PC-3 (cell line): ENCODE measurements at places on chromosomes 13 and 19.

DNA sequence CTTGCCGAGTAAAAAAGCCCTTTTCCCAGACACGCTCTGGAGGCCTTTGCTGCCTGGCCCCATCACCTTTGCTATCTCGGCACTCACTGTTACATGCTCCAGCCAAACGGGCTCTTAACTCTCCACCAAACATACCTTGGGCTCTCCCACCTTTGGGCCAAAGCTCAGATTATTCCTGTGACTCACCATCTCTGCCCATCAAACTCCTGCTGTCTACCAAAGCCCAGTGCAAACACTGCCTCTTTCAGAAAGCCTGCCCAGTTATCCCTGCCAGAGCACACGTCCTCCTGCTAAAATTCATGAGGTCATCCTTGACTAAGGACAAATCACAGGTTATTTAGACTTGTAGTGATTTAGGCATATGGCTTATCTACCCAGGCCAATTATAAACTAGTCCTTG, 48.1 kb upstream of the SERPINE3 start:
- peak; percentile 84 for DNase-seq

DNA sequence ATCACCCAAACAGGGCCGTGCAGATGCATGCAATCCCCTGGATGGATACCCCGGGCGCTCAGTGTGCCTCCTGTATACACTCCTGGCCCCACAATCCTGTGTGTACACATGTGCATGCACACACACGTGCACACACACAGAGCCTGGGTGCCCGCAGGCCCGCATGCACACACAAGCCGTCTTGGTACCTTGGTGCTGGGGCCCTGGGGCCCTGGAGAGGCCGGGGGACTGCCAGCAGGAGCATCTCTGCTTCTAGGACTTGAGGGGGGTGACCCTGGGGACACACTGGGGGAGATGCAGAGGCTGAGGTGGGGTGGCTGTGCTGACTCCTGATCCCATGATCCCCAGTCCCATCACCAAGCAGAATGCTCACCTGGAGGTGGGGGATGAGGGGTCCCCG, 15.6 kb upstream of the EPOR start:
- no peak for DNase-seq

GRCh38 chr13:60944016-60944415, 471.6 kb downstream of the PCDH20 start:
- DNase-seq, result no peak

GRCh38 chr13:20174656-20175405, 14.0 kb upstream of the GJA3 start:
- peak; percentile 99 for DNase-seq

DNA sequence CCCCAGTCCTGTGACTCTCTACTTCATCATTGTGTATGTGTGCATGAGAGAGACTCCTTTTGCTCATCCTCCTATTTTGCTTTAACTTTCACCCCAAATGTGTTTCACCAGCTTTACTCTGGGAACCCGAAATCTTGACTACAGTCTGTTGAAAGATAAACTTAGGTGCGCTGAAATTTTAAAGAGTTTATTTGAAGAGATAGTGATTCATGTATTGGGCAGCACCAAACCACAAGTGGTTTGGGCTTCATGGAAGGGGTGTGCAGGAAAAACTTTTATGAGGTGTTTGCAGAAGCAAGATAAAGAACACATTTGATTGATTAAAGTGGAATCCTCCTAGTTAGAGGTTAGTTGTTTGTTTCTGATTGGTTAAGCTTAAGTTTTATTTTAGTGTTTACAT, 50.8 kb upstream of the RFC3 start:
- peak; percentile 10 for DNase-seq

- peak; percentile 66 for DNase-seq
Observed at GRCh38 chr19:2273356-2274184, 8.4 kb downstream of the PEAK3 start.

DNA sequence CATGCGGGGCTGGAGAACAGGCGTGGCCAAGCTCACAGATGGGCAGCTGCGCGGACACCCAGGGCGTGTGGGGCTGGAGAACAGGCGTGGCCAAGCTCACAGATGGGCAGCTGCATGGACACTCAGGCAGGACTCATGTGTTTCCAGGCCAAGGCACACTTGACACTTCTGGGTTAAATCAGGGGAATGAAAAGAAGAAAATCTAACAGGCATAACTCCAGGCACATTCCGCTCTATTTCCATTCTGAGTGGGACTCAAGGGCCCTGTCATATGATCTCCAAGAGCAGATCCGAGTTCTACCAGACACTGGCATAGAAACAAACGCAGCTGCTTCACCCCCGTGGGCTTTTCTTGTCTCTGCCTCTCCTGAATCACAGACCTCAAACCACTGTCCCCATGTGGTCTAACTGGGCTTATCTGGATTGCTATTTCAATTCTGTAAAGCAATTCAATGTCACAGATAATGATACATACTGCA, 17.4 kb upstream of the C13orf46 start:
- no peak for DNase-seq

- no peak for DNase-seq
Observed at GRCh38 chr19:17248011-17248776, 2.5 kb upstream of the NR2F6 start.

DNA sequence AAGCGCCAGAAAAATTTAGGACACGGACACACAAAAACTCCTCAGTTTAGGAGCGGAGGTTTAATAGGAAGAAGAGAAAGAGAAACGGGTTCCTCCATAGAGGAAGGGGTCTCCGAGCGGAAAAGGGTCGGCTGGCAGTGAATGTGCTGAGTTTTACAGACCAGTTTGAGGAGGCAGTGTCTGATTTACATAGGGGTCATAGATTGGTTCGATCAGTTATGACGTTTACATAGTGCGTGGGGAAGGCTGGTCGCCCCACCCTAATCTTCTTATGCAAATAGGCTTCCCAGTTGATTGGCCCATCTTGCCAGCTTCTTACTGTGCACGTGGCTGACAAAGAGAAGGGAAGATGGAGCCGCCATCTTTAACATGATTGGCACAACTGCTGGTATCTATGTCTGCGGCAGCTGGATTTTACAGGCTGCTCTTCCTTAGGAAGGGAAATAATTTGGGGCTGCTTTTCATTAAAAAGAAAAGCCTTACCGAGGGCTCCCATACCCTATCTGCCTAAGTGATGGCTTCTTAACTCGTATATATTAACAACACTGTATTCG, 1.2 kb upstream of the ZNF225 start:
- DNase-seq, result no peak

DNA sequence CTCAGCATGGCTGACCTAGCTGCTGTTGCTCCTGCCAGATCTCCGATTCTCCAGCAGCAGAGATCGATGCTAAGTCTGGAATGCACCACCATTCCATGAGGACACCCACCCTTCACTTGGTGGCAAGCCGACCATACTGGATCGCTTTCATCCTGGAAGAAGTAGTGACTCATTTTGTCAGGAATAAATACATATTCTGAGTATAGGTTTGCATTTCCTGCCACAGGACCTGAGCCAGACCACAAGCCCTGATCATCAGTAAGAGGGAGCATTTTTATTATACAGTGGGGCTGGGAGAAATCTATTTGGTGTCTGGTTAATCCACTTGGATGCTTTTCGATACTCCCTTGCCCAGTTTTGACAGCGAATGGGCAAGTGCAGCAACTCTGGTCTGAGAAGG, 10.9 kb upstream of the KCTD15 start:
- peak; percentile 70 for DNase-seq

DNA sequence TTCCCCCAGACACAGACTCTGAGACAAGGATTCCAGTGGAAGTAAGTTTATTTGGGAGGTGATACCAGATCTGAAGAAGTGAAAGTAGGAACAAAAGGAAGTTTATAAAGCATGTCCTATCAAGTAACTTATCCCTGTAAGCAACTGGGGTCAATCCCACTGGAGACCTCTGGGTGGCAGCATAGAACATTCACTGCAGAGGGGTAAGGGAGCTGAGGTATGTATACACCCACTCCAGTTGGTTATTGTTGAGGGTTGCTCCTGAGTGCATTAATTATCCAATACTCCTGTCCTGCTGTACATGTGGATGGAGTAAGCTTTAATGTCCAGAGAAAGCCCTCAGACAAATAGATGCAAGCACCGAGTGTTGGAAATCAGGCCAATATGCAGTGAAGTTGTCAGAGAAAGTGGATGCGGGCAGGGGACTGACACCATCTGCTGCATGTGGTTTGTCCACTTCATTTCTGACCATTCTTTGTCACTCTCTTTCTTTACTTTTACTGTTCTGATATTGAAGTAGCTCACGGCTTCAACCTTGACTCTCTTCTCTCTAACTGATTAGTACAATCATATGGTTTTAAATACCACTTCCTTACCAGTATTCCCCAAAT, 46.7 kb downstream of the NOTCH3 start:
- peak; percentile 74 for DNase-seq

DNA sequence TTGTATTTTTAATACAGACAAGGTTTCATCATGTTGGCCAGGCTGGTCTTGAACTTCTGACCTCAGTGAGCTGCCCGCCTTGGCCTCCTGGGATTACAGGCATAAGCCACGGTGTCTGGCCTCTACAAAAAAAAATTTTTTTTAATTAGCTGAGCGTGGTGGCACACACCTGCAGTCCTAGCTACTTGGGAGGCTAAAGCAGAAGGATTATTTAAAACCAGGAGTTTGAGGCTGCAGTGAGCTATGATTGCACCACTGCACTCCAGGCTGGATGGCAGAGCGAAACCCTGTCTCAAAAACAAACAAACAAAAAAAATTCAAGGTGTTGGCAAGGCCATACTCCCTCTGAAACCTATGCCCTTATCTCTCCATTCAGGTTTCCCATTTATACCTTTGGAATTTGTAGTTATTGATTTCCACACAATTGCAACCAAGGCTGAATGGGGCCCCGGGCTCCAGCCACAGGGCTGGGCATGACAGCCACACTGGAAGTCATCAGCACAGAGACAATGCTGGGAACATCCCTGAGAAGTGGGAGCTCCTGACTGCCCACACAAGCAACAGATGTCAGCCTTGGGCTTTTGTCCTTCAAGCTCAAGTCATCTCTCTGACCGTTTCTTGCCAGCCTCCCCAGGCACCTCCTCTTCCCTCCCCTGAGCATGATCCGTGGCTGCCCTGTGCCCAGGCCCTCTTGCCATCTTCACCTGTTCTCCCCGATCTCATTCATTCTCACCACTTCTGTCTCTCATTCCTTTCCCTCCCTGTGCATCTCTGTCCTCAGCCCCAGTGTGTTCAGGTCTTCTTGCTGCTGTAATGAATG, 27.2 kb upstream of the CALM3 start:
- no peak for DNase-seq

- no peak for DNase-seq
Observed at GRCh38 chr13:55517312-55517711, 1623.4 kb upstream of the PRR20A start.

- DNase-seq, result peak; percentile 49
Observed at GRCh38 chr13:93338906-93339305, 112.3 kb downstream of the GPC6 start.

- no peak for DNase-seq
Observed at GRCh38 chr19:33395561-33396550, 22.3 kb downstream of the CEBPG start.

DNA sequence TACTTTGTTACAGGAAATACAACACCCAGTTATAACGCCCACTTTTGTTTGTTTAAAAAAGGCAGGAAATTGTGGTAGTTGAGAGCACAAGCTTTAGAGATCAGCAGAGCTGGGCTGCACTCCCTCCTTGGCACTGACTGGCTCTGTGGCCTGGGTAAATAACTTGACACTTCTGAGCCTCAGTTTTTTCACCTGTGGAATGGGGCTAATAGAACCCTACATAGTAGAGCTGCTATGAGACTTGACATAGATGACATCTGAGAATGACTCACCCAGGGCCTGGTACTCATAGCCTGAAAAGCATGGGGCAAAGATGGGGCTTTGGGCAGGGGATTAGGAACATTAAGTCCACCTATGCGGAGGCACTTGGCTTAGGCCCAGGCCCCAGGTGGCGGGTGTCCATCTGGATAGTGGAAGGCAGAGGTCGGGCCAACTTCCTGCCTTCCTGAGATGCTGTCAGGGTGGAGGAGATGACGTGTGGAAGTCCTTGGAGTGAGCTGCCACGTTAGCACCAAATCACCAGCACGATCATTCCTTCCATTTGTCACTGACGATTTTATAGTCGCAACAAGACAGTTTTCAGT, 159.1 kb downstream of the KATNAL1 start:
- DNase-seq, result no peak

DNA sequence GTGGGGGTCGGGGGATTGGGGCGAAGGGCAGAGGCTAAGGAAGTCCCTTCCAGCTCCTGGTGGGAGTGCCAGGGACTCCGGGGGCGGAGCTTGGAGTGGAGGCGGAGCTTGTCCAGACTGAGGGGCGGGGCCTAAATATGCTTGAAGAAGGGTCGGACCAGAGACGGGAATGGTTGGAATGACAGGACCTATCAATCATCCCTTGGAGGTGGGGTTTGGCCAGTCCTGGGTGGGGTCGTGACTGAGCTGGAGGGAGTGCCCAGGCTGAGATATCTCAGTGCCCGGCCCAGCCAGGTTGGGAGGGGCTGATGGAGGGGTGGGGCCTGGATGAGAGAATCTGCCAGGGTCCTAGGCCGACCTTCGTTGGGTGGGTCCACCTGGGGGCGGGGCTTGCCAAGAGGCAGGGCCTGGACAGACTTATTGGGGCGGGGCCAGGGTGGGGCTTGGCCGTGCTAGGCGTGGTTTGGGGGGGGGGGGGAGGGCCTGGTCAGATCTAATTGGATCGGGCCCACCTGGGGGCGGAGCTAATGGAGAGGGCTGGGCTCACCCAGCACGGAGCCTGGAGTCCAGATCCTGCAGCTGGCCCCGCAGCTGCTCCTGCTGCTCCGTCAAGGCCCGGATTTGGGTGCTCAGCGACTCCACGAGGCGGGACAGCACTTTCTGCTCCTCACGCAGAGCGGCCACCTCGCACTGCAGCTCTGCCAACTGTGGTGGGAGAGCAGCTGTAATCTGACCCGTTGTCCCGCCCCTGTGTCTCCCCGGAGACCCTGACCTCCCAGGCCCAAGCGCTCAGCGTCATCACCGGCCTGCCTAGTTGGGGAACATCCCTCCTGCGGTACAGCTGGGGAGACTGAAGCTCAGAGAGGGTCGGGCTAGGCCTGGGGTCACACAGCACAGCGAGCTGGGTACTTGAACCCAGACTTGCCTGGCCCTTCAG, 2.6 kb upstream of the WIZ start:
- DNase-seq, result peak; percentile 82

GRCh38 chr13:99527301-99527700, 26.0 kb downstream of the TM9SF2 start:
- no peak for DNase-seq

GRCh38 chr19:5850743-5851293, 431 bp downstream of the FUT3 start:
- DNase-seq, result peak; percentile 90

- DNase-seq, result peak; percentile 63
Observed at GRCh38 chr13:29713839-29714238, 118.4 kb upstream of the SLC7A1 start.
